Cerebellum (tissue), 4 donors: ENCODE measurements at places on chromosomes 12 and 14.

DNA sequence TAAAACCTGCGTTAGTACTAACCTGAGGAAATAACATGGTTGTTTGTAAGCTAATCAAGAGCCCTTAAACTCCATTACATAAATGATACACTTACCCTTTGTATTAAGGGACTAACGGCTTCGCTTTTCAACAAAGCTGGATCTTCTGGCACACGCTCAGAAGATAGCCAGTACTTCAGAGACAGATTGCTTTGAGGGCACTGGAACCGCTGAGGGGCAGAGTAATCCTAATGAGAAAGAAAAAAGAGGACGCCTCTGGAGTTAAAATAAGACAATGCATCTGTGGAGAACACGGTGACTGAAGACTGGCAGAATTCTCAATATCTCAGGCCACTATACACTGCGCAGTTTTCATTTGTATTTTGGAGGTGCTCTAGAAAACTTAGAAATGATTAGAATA lies 1.5 kb upstream of the KTN1 start:
- peak; percentile 33 for DNase-seq

DNA sequence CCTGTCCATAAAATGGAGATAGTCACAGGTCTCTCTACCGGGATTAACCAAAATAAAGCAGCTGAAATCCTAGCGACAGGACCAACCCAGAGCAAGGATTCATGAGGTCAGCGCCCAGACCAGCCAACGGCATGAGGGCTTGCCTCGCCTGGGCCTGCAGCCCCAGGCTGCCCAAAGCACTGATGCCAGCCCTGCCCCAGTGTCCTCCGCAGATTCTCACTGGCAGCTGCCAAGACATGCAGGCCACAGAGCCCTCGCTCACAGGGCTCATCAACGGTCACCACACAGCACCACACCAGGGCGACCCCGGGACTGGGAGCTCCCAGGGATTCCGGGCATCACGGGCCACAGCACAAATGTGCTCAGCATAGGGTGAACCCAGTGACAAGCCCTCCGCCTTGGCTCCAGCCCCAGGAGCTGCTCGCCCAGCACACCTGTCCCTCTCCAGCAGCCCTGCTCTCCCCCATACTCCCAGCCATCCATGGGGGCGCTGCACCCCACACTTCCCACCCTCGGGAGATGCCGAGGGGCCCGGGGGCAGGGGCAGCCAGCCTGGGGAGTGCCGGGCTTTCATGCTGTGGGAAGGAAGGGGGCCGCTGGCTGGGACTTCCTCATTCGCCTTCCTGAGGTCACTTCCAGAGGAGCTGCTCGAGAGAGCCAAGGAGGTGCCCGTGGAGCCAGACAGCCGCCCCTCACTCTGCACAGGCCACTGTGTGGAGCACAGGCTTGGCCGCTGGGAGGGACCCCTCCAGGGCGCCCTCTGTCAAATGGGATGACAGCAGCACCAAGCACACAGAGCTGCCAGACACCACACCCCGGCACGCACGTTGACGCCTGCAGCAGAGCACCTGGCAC lies 14.1 kb downstream of the RAB35 start:
- peak; percentile 63 for DNase-seq

DNA sequence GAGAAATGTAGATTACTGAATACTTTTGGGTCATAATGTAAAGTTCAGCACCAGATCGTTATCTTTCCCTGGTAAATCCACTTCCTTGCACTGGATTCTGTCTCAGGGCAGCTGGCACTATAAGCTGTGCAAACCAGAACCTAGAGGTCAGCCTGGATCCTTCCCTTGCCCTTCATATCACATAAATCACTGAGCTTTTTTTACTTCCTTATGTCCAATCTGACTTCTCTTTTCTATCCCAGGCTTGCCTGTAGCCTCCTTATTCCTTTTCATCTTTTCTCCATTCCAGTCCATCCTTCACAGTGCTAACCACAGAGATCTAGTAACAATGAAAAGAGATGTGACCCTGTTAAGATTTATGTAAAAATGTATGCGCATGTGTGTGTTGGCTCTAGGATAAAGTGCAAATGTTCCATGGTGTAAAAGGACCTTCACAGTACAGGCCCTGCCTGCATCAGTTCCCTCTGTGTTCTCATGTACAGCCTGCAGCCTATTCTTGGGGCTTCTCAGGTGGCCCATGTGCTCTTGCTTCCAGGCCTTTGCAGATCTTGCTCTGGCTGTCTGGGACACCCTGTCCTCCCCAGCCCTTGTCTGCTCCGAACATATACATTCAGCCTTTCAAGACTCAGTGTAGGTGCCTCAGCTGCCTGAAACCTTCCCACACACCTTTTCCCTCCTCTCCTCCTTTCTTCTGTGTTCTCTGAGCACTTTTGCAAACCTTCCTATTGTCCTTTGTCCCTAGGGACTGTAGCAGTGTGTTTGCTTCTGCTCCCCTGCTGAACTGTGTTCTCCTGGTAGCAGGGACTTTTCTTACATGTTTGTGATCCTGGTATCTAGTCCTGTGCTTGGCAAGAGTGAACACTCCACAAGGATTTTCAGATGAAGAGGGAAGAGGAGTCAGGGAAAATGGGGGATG lies 30.0 kb downstream of the PELI2 start:
- no peak for DNase-seq

DNA sequence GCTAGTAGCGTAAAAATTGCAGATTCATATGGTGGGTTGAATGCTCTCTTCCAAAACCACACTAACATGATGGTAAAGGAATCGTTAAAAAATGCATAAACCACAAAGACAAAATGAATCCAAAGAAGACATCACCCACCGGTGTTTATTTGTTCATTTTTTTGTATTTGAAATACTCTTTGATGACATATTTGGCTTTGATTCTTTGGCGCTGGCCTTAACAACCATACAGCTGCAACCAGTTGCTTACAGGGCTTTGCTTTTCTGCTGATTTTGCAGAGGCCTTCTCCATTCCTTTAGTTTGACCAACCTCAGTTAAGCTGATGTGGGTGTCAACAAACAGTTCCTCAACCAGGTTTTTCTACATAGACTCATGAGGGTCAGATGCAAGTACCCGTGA lies 103.5 kb downstream of the CACNA1C start:
- DNase-seq: no peak

DNA sequence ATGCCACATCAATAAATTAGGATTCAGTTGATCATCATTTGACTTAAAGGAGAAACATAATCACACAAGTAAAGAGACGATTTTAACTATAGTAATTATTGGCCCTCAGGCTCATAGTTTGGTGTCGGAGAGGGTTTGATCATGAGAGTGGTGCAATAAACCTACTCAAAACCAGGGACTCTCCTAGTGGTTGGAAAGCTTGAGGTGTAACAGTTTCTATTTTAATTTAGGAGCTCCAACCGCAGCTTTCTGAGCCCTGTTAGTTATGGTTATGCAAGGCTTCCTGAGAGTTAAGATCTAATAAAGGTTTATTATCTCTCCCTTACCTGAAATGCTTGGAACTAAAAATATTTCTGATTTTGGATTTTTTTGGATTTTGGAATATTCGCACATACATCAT lies 36.4 kb downstream of the TMTC2 start:
- DNase-seq: no peak

GRCh38 chr12:903055-903454 lies 46.4 kb downstream of the RAD52 start:
- DNase-seq: no peak

DNA sequence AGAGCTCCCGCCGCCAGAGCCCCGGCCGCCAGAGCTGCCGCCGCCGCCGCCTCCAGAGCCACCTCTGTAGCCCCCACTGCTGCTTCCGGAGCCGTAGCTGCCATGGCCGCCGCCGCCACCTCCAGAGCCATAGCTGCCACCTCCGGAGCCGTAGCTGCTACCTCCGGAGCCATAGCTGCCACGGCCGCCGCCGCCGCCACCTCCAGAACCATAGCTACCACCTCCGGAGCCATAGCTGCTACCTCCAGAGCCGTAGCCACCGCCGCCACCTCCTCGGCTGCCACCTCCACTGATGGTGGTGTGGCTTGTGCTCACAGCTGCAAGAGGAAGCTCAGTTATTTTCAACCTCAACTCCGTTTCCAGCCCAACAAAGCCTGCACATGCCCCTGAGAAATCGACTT lies 4.9 kb downstream of the KRT1 start:
- no peak for DNase-seq

DNA sequence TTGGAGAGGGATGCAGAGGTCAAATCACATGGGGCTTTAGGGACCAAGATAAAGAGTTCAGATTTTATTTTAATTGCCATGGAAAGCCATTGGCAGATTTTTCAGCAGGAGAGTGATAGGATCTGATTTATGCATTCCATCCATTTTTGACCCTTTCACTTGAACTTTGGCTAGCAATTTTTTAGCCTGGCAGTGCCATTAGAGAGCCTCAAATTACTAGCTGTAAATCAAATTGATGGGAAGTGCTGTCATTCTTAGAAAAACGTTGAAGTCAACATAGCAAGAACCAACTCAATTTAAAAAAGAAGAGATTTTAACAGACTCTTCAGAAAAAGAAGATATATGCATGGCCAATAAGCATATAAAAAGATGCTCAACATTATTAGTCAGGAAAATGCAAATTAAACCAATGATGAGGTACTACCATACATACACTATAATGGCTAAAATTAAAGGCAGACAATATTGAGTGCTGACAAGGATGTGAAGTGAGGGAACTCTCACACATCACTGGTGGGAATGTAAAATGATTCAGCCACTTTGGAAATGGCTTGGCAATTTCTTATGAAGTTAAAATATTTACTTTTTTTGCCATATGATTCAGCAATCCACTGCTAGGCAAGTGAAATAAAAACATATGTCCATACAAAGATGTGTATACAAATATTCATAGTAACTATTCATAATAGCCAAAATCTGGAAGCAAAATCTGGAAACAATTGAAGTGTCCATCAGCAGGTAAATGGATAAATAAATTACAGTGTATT lies 89.7 kb downstream of the PTCSC3 start:
- DNase-seq: no peak
